GM20000 (cell line): ENCODE measurements at places on chromosomes 13 and 19.

DNA sequence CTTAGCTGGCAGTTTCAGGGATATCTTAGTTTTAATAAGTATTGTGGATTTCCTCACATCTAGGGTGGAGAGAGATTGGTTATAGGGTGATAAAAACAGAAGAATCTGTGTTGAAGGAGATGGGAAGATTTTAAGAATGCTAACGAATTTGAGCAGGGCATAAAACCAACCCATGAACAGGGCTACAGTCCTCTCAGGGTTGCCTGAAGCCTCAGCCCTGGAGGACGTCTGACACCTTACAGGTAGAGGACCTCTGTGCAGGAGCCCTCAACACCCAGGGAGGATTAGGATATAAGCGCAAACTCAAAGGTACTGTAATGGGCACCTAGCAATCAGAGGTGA, 461 bp upstream of the WASF3 start:
- no peak for DNase-seq

DNA sequence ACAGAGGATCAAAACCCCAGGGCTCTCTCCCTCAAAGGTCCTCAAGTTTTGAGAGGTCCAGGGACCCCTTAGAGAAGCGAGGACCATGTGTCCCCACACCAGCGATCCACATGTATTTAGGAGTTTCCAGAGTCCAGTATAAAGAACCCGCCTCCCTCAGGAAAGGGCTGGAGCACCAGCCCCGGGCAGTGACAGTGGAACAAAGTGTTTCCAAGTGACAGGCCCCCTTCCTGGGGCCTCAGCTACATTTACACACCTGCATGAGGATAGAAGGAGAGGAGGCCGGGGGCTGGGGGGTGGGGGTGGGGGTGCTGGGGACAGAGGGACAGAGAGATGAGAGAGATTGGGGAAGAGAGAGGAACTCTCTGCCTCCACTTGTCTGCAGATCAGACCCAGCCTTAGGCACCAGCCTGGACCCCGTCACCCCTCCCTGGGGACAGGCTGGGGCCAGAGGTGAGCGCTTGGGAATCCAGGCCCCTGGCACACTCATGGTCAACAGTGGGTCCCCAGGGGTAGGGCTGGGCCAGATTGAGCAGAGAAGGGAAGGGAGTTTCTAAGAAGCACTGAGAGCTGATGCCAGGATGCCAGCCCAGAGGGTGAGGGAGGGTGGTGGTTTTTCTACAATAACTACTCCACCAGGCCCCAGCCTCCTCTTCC, 802 bp downstream of the BCAM start:
- DNase-seq: no peak

- no peak for DNase-seq
Measured at GRCh38 chr13:40784540-40784939, 4.9 kb upstream of the SLC25A15 start.

GRCh38 chr19:46180701-46181387, 32.8 kb downstream of the IGFL2 start:
- no peak for DNase-seq

DNA sequence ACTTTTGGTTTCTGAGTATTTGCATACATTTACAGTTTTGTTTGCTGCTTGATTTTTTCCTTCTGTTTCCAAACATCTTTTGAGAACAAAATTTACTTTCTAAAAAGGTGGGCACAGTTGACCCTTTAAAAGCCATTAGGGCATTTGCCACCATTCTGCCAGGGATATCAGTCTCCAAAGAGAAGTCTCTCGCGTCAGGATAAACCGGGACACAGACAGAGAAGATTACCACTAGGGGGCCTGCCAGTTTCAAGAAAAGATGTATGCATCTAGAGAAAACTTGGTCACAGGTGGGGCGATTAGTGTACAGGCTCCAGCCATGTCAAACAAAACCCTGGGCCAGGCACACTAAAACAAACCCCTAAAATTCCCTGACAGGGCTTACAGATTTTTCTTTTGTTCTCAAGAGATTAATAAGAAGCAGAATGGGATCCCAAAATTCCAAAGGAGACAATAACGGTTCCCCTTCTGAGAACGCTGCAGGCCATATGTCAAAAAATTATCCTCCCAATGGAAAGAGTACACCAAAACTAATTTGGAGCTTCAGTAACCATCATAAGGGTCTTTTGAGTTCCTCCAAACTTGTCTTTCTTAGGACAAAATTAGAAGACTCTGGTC, 10.7 kb upstream of the PABPC3 start:
- peak; percentile 61 for DNase-seq

DNA sequence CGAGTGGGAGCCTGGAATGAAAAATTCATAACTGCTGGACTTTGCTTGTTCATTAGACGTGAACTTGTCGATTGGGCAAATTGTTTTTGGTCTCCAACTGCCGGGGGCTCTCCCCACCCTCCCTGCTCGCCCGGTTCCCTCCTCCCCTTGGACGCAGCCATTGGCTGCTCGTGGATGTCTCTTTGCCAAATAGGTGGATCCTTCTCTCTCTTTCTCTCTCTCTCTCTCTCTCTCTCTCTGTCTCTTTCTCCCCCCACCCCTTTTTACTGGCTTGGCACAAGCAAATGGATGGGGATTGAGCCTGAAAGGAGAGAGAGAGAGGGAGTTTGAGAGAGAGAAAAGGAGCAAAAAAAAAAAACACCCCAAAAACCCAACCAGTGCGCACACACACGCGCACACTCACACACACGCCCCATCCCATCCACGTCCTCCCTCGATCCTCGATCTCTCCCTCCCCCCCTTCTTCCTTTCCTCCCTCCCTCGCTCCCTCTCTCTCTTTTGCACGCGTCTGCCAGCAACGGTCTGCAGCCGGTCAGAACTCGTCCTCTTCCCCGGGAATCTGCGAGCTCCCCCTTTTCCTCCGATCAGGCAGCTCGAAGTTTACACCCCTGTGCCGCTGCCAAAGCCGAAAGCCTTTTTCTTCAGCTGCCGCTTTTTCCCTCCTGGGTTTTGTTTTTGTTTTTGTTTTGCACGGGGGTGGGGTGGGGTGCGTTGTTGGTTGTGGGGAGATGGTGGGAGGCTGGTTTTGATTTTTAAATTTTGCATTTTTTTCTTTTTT, 27.8 kb downstream of the NFIX start:
- peak; percentile 64 for DNase-seq

DNA sequence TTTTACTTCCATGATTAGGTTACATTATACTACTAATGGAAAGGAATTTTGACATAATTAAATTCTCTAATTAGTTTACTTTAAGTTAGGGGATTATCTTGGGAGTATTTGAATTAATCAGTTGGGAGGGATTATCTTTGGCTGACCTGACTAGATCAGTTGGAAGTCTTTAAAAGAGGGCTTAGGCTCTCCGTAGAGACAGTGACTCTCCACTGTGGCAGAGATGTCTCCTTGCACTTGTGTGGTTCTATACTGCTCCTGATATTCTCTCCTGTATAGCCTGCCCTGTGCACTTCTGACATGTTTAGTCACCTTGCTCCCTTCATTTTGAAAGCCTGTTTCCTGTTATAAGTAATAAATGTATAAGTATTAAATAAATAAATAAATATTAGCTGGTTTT, 1612.3 kb upstream of the PRR20A start:
- no peak for DNase-seq

- DNase-seq: no peak
Measured at GRCh38 chr19:54164369-54165068, 5.0 kb upstream of the LENG1 start.

DNA sequence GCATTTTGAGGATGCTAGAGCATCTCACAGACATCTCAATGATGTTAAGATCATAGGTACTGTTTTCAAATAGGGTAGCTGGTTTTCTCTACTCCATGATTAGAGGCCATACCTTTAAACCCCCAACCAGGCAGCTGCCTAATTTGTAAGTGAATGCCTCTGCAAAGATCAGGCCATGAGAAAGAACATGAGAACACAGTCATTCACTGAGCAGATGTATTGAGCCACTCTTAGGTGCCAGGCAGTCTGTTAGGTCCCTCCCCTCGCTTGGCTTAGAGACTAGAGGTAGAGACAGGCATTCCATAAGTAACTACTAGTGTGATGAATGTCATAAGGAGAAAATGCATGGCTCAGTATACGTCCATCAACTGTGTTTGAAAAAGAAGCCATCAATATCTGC, 410.0 kb downstream of the FGF9 start:
- DNase-seq: no peak

GRCh38 chr13:51767100-51767499, 36.9 kb downstream of the DHRS12 start:
- no peak for DNase-seq

- peak; percentile 92 for DNase-seq
Measured at GRCh38 chr13:78603240-78603957, at the start of gene POU4F1. Gene POU4F1 (minus strand): TSS chr13:78603552. CDS start chr13:78603326, 226 bp downstream.

- no peak for DNase-seq
Measured at GRCh38 chr13:75938811-75939560, 302.9 kb downstream of the LMO7 start.

DNA sequence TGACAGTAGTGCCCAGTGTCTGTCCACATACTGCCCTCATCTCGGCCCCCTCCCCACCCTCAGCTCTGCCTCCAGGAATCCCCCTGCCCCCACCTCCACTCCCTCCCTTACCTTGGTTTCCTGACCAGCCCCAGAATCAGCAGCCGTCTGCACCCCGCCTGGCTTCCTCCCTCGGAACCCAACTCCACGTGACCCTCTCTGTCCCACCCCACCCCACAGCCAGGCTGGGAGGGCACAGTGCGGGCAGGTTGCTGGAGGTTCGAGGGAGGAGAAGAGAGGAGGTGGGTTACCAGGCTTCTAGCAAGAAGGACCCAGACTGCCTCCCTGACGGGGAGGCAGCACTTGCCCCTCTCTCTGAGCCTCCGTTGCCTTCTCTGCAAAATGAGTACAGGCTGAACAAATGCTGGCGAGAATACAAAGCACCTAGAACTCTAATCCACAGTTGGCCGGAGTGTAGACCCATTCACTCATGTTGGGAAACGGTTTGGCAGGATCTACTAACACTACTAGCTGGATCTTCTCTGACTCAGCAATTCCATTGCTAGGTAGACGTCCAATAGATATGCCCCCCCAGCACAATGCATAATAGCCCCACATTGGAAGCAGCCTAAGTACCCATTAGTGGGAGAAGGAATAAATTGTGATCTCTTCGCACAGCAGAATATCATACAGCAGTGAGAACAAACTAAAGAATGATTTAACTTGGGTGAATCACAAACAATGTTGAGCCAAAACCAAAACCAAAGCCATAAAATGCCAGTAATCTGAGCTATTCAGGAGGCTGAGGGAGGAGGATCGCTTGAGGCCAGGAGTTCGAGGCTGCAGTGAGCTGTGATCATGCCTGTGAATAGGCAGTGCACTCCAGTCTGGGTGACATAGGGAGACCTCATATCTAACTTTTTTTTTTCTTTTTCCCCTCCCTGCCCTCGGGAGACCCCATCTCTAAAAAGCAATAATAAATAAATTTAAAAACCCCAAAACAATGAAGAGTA, at the start of gene RASAL3:
TSS of gene RASAL3 (minus strand) at position 151 of the 992 bp plus-strand sequence. CDS start 186 bp downstream, outside the sequence.
- peak; percentile 81 for DNase-seq

DNA sequence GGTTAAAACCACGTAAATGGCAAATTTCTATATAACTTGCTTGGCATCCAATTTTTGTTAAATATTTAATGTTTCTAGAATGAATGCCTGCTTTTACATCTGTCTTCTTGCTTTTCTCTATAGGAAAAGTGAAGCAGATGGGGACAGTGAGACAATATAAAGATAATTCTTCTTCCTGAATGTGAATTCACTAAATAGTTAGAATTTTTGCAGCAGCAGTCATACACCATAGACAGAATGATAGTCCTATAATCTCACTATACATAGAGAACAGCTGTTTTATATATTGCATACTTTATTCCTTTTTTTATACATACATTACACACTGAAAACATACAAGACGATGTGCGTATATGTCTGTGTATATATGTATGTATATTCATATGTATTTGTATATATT, 1127.3 kb downstream of the PCDH9 start:
- DNase-seq: no peak

- no peak for DNase-seq
Measured at GRCh38 chr13:29486551-29486950, 108.9 kb downstream of the SLC7A1 start.

DNA sequence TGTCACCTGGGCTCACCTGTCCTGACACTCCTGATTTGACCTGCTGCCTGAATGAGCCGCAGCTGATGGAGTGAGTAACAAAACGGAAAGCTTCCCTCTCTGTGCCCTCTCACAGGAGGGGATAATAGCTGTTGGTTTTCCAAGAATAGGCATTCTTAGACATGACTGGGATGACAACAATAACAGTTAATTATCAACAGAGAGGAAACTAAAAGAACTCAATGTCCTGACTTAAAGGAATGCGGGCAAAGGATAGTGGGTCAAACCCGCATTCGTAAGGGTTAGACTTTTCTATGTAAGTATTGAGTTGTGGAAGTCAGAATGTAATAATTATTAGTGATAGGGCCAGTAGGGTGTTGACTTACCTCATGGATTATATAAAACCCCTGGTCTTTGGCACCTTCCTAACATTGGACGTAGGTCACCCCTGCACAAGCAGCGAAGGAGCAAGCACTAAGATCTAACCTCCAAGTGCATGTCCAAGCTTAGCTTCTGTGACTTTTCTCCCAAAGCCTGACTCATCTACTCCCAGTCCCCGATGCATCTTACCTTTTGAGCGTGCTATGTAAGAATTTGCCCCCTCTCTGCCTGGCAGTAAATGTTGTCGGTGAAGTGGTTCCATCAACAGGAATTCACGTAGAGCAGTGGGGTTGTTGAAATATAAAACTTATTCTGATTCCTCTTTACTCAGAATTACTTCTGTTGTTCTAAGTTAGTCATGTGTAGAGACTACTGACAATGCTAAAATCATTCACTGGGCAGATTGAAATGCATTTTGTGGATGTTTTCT, 442.3 kb downstream of the FGF9 start:
- DNase-seq: no peak

DNA sequence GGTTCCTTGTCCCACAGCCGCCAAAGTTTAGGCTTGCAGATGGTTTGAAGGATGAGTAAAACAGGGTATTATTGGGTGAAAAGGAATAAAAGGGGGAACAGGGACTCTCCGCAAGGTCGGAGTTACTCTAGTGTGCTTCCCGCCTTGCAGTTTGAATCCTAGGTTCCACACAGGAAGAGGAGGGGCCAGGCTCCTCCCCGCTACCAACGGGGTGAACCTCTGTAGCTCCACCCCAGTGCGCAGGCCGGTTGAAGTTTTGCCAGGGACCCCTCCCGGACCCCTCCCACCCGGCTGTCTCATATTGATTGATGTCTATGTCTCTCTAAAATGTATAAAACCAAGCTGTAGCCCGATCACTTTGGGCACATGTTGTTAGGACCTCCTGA, 11.6 kb upstream of the GTF2F2 start:
- peak; percentile 15 for DNase-seq

DNA sequence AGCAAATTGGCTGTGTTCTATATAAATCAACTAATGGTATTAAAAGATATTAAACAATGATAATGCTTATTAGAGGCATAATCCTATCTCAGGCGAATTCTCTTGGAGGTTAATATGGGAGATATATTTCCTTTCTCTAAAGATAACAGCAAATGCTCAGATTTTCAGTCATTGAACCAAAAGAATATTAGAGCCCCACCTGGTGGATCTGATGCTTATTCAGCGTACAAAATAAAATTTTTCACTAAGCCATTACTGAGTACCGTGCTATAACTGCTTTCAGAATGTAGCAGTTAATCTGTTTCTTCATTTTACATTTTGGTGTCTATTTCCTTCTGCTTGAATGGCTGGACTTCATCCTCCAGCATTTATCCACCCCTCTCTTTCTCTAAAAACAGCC, 143.3 kb upstream of the IPO5 start:
- DNase-seq: no peak
